LHCN-M2 (cell line): ENCODE measurements at places on chromosomes 12 and 14.

GRCh38 chr14:68451696-68452373, 341.0 kb downstream of the ZFP36L1 start:
- peak; percentile 67 for DNase-seq

GRCh38 chr12:93059925-93060665, 131.0 kb upstream of the EEA1 start:
- no peak for DNase-seq

- DNase-seq, result no peak
These were observed 19.8 kb downstream of the ISM2 start for GRCh38 chr14:77478796-77479195.

- no peak for DNase-seq
These were observed 1168.4 kb downstream of the TMEM121 start for GRCh38 chr14:106694638-106695393.

DNA sequence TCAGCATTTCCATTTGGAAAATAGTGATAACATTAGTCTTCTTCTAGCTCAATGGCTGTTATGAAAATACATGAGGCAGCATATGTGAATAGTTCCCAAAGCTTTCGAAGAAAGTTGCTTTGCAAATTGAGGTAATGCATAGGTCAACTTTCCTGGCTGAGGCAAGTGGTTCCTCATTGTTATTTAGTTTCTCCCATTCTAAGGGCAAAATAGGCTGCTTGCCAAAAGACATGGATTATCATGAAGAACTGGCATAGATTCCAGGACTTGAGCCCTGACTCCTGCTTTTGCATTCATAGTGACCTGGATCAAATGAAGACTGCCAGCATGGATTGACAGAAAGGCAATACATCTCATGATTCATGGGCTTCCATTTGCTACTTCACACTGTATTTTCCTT, 35.7 kb downstream of the LRFN5 start:
- DNase-seq, result no peak

GRCh38 chr12:100984796-100985195, 190.2 kb downstream of the ANO4 start:
- DNase-seq, result no peak

DNA sequence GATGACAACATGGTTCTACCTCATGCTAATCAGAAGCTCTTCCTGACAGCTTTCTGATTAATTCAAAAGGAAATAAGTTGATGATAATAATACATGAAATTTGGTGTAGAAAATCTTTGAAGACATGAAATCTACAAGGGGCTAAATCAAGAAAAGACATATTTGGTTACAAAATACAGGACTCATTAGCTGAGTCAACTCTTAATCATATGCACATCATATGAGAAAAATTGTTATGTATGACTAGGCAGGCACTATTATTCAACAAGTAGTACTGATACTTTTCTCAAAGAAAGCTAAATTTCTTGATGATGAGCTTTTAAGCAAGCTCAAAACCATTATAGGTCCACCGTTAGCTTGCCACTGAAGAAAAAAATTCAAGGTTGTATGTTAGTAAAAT, 7.1 kb downstream of the ABCC9 start:
- peak; percentile 28 for DNase-seq

GRCh38 chr14:22648506-22648905, 4.4 kb upstream of the OR6J1 start:
- no peak for DNase-seq

DNA sequence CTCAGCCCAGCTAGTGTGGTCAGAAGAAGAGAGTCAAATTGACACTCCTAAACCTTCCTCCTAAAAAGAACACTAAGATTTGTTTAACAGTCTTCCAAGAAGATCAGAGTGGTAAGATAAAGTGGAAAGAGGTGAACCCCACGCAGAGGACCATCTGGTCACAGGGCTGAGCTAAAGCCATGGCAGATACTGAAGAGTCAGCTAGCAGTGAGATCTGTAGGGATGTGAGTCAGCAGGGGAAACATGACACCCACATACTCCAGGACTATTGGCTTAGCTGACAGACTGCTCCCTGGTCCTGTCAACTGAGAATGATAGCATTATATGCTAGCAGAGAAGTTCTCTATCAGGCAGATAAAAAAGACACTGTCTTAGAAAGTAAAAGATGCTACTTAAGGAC, 269.4 kb upstream of the ALG10 start:
- peak; percentile 79 for DNase-seq

DNA sequence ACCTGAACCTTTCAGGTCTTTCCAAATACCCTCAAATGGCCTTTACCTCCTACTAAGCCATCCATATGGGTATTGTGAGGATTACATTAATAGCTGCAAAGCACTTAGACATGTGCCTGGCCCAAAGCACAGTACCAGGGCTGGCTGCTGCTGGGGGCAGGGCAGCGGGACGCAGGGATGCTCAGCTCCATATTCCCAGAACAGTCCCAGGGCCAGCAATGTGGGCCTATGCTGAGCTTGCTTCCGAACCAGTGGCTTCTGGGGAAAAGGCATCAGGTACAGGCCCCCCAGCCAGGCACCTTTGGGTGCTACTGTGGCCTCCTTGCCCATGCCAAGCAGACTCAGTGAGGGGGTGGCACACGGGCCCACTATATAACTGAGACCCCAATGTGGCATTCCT, 10.4 kb downstream of the ACTN1 start:
- DNase-seq, result no peak

GRCh38 chr14:72625689-72626088, 268.2 kb downstream of the DPF3 start:
- DNase-seq, result no peak

DNA sequence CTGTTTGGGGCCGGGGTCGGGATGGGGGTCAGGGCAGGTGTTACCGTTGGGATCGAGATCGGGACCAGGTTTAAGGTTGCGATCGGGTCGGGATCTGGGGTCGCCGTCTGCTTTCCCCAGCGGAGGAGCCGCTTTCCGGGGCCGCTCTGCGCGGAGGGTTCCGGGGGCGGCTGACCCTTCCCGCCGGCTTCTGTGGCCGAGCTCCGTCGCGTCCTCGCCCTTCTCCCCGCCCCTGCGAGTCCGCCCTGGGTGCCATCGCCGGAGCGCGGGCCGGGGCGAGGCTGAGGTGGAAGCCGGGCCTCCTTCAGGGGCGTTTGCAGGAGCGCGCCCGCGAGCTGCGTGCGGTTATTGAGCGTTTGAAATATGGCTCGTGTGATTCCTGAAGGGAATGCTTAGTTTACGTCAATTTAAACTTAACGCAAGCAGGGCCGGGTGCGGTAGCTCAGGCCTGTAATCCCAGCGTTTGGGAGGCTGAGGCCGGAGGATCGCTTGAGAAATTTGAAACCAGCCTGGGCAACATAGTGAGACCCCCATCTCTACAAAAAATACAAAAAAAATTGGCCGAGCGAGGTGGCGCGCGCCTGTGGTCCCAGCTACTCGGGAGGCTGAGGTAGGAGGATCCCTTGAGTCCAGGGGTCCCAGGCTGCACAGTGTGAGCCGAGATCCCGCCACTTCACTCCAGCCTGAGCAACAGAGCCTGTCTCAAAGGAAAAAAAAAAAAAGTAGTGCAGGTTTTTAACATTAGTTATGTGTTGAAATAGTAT, 620 bp downstream of the PGAM5 start:
- DNase-seq, result no peak

GRCh38 chr12:94184995-94185719, 36.8 kb downstream of the PLXNC1 start:
- no peak for DNase-seq

DNA sequence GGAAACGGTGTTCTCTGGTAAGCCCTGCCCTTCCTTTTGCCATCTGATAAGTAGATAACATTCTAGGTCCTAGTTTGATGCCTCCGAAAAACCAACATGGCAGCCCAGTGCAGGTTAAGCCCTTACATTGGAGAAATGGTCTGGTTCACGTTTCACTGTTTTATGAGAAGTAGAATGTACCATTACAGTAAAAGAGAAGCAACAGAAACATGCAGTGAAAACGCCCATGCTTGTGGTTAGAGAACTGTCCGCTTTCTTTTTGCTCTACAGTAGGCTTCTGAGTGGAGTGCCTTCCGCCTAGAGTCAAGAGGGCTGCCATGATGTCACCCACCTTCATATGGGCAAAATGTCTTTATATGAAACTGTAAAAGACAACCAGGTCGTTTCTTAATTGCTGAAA, 190.4 kb upstream of the BCL2L14 start:
- no peak for DNase-seq

- DNase-seq, result no peak
These were observed 31.5 kb downstream of the TMEM132D start for GRCh38 chr12:129871991-129872972.

- DNase-seq, result no peak
These were observed 6.3 kb downstream of the CAND1 start for GRCh38 chr12:67275380-67275913.

- no peak for DNase-seq
These were observed 75.8 kb upstream of the SOX5 start for GRCh38 chr12:24025153-24025798.

DNA sequence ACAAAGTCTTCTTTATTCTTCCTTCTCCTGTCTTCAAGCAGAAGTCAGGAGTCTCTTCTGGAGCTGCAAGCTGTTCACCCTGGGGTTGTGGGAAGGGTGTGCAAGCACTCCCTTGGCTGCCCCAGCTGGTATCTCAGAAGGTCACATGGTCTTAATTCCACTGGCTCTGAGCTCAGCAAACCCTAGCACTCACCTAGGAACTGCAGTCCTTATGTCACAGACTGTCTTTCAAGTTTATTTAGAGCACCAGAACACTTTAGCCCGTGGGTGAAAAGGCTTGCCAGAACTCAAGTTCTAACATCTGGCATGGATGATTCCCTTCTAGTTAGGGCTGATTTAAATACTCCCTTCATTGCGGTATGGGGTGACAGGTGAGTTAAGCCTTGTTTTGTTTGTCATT, 379.0 kb downstream of the CCER1 start:
- no peak for DNase-seq

- no peak for DNase-seq
These were observed 774.0 kb downstream of the VRK1 start for GRCh38 chr14:97571201-97571600.

DNA sequence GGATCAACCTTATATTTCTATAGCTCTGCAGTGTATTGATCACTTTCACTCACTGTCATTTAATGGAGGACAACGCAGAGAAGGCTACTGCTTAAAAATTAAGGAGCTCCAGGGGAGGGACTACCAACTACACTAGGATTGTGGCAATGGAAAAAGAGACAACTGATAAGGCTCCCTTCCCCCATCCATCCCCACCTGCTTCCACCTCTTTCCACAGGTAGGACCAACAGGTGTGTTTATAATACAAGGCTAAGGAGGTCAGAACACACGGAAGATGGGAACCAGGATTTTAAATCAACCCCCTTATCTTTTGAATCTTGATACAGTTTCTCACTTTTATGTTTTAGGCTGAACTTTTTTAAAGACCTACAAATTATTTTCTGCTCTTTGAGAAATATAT, 90.8 kb downstream of the STAB2 start:
- no peak for DNase-seq

DNA sequence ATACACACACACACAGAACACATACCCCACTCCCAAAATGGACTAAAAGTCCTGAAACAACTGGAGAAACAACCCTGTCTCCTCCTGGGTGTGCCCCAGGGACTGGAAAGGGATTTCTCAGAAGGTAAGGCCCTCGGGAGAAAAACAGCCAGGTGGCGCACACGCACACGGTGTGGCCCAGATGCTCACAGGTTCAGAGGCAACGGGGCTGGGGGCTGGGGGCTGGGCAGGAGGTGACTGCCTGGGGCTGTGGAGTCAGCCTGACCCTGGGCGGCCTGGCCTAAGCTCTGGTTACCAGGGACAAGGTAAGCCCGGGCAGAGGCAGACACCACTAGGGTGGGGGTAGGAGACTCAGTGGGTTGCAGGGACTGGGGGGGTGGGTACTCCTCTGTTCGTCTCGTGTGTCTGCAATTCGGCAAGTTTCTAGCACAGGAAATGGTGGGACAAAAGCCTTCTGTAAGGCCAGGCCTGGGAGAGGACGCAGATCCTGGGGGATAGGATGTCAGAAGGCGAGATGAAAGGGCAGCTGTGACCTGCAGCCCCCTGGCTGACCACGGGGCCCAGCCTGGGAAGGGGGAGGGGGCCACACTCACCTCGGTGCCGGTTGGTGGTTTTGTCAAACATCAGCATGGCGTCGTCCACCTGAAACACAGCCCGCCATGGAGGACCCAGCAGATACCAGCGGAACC, 10.4 kb downstream of the MSI1 start:
- DNase-seq, result no peak

GRCh38 chr14:91286530-91286937, 42.0 kb upstream of the GPR68 start:
- DNase-seq, result peak; percentile 60

DNA sequence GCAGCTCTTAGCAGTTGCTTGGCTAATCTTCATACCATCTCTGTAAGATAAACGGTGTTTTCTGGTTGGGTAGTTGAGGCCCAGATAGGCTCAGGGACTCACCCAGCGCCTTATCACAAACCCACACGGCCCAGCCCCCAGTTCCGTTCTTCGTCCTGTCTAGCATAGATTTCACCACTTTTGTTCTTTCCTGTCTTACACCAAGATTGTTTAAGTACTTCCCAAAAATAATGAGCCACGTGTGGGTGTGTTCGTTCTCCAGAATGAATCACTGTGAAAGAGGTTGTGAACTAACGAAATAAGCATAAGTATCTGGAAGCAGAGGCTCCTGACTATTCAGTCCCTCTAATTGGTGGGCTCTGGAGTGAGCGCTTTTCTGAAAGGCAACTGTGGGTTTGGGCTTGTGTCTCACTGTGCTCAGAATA, 21.4 kb downstream of the ACVR1B start:
- peak; percentile 43 for DNase-seq

DNA sequence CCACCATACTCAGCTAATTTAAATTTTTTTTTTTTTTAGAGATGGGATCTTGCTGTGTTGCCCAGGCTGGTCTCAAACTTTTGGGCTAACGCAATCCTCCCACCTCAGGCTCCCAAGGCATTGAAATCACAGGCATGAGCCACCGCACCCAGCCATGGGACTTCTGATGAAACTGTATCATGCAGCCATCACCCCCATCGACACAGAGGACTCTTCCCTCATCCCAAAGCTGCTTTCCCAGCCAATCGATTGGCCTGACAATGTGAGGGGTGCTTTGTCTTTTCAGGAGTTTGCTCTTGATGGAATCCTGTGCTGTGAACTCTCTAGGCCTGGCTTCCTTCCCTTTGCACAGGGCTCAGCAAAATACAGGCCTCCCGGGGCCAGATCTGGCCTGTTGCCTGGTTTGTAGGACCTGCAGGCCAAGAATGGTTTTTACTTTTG, 59.6 kb upstream of the NCOR2 start:
- DNase-seq, result peak; percentile 46

GRCh38 chr14:67746927-67747326, 45.2 kb downstream of the RDH12 start:
- DNase-seq, result no peak

- DNase-seq, result no peak
These were observed 198.9 kb downstream of the CACNA1C start for GRCh38 chr12:2251526-2252209.

GRCh38 chr12:3959799-3960560, 86.8 kb upstream of the PARP11 start:
- no peak for DNase-seq

DNA sequence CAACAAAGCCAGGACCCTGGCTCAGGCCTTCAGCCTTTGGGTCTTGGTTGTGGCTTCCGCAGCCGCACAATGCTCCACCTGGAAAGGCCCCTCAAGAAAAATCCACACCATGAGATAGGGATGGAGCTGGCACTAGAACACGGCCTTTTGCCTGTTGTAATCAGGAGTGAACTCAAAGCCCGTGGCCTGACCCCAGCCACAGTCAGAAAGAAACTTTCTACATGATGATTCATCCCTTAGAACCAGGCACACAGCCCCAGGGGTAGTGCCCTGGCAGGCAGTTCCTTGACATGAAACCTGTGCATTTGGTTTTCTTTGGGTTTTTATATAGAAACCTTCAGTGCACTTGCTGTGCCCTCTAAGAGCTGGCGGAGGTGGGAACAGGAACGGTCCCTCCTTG, 5.1 kb downstream of the CLMN start:
- peak; percentile 58 for DNase-seq

- DNase-seq, result no peak
These were observed 109.9 kb downstream of the DAD1 start for GRCh38 chr14:22479132-22479531.
